ENCODE measurements at places on chromosomes 2 and 18.
A peak's percentile ranks its signal among the peaks of the same experiment; 100 is the strongest.

DNA sequence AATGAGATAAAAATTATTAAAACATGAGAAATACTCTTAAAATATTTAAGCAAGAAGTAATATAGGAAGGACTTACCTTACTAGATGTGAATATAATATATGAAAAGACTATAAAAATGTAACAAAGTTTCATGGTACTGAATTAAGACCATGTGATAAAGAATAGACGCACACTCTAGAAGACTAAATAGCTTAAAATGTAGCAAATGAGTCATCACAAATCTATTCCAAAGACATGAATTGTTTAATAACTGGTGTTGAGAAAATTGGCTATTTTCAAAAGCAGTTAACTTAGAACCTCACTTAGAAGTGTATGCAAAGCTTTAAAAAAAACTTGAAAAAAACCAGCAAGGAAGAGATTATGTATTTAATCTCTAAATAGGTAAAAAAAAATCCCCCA lies 64.1 kb downstream of the POLE4 start:
- DNase-seq, result no peak

DNA sequence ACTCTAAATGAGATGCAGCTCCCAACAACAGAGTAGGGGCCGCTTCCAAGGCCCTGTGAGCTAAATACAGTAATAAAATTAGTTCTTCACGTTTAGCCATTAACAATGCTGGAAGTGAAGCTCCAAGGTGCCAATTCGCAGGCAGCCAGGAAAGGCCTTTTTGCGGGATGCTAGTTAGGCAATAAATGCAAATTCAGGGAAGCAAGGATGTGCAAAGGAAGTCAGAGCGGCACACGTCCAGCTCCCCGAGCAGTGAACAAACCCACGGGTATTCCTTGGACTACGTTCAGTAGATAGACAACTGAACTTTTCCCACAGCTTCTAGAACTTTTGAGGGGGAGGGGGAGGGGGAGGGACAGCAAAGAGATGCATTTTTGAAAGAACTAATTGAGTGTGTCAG lies 6.9 kb downstream of the ZNF516 start:
- no peak for DNase-seq

DNA sequence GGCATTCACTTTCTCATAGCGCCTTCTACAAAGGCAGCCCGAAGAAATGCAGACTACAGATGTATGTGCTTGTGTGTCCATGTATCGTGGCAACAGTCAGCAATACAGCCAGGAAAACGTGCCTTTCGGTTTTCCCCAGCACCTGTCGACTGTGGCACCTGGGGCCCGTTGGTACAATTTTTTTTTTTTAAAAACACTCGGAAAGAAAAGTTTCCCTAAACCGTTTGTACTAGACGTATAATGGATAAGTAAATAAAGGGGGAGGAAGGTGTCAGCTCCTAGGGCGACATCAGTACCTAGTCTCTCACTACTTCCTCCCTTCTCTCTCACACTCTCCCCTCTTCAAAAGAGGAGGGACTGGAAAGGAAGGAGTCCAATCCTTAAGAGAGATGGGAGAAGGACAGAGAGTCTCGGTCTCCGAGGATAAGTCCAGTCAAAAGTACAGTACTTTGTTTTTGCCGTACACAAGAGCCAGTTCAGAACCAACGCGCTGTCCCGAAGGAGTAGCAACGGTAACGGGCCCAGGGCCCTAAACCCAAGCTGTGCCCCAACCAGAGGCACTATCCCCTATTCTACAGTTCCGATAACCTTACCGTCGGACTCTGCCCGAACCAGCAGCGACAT lies 759 bp downstream of the PPP4R3B start:
- DNase-seq, result peak; percentile 42

GRCh38 chr2:19879120-19879519 lies 22.7 kb downstream of the TTC32 start:
- no peak for DNase-seq

DNA sequence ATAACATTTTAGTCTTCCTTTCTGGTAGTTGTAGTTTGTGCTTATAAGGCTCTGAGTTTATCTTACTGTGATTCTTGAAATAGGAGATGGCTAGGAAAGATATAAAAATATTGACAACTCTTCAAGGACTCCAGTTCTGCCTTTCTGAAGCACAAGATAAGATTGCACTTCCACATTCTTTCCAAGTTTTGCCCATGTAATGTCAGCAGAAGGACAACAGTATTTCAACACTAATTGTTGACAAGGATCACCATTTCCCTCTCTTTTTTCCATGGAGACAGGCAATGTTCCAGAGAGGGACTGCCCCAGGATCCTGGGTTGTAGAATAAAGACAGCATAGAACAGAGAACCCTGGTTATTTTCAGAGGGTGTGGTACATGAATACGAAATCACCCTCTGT lies 279.1 kb upstream of the CNTNAP5 start:
- peak; percentile 11 for DNase-seq

- DNase-seq, result no peak
Observed at GRCh38 chr2:208529796-208530195, 123.2 kb downstream of the PTH2R start.

- peak; percentile 34 for DNase-seq
Observed at GRCh38 chr2:160419776-160420505, 73.7 kb downstream of the RBMS1 start.

- no peak for DNase-seq
Observed at GRCh38 chr18:10530852-10531251, 5.0 kb downstream of the NAPG start.

- DNase-seq, result peak; percentile 74
Observed at GRCh38 chr18:26706911-26707351, 158.6 kb downstream of the AQP4 start.

DNA sequence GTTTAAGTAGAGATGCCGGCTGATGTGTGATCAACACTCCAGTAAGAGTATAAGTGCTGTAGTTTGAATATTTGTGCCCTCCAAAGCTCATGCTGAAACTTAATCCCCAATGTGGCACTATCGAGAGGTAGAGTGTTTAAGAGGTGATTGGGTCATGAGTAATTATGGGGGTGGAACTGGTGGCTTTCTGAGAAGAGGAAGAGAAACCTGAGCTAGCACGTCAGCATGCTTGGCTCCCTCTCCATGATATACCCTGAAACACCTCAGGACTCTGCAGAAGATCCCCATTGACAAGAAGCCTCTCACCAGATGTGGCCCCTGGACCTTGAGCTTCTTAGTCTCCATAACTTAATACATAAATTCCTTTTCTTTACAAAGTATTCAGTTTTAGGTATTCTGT lies 584.8 kb downstream of the TSN start:
- no peak for DNase-seq

- DNase-seq, result no peak
Observed at GRCh38 chr18:36017232-36017631, 44.8 kb downstream of the RMP24 start.

- no peak for DNase-seq
Observed at GRCh38 chr2:5374762-5375161, 317.4 kb upstream of the SOX11 start.

DNA sequence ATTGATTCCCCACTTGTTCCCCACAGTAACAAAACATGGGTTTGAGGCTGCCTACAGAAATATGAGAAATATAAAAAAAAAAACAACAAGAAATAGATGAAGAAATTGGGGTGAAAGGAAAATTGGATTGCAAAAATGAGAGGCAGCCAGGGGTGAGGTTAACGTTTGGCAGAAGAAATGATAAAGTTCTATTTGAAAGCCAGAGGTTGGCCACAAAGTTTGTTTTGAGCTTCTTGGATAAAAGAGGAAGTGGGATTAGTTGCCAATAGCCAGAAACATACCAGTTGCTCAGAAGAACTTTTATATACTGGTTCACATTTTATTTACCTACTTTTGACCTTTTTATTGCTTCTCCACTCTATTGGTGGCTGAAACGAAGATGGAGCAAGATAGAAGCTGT lies 67.5 kb downstream of the FASTKD2 start:
- DNase-seq, result peak; percentile 10

- DNase-seq, result no peak
Observed at GRCh38 chr2:175576270-175576669, 394.8 kb upstream of the ATP5MC3 start.

DNA sequence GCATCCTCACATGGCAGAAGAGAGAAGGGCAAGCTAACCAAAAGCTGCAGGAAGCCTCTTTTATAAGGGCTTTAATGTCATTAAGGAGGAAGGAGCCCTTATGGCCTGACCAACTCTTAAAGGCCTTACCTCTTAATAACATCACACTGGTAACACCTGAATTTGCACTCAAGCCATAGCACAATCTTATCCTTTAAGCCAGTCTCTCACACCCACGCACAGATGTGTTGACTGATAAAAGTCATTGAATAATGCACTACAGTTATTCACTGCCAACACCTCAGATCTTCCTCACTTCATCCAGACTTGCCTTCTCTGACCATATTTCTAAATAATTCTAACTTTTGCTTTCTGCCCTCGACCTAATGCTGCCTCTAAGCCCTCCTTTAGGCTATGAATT lies 516.8 kb downstream of the ADCYAP1 start:
- DNase-seq, result no peak

- DNase-seq, result no peak
Observed at GRCh38 chr18:49616618-49617328, 54.9 kb downstream of the LIPG start.

GRCh38 chr2:214410918-214411554 lies at the start of gene VWC2L:
Gene VWC2L, plus strand, starts transcription at chr2:214411054. Its CDS starts 3,140 bp downstream, at chr2:214414194.
- peak; percentile 39 for DNase-seq

DNA sequence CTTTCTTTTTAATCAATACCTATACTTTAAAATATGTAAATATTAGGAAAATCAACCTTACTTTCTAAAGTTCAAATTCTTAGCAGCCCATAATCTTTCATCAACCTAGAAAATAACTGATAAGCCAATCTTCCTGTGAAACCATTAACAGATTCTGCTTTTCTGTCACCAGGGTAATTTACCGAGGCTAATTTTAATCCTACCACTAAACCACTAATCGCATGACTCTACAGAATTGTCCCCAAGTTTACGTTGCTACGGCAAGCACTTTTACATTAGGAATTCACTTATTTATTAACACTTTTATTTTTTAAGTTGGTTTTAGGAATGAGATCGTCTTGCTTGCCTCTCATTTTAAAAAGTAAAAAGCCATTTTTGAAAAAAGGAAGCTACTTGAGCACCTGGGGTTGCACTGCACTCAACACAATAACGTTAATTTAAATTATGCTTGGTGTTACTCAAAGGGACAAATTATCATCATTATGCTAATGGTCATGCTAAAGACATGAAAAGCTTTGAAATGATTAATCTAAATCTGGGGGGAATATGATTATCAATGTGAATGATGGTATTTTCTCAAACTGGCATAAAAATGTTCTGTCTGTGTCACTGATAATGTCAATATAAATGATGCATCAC lies 10.2 kb downstream of the ZNF516 start:
- no peak for DNase-seq

GRCh38 chr18:57576316-57576715 lies 10.2 kb downstream of the FECH start:
- DNase-seq, result no peak

- DNase-seq, result no peak
Observed at GRCh38 chr2:165002638-165003037, 47.3 kb upstream of the SLC38A11 start.

- no peak for DNase-seq
Observed at GRCh38 chr2:21276163-21276562, 152.4 kb downstream of the TDRD15 start.

DNA sequence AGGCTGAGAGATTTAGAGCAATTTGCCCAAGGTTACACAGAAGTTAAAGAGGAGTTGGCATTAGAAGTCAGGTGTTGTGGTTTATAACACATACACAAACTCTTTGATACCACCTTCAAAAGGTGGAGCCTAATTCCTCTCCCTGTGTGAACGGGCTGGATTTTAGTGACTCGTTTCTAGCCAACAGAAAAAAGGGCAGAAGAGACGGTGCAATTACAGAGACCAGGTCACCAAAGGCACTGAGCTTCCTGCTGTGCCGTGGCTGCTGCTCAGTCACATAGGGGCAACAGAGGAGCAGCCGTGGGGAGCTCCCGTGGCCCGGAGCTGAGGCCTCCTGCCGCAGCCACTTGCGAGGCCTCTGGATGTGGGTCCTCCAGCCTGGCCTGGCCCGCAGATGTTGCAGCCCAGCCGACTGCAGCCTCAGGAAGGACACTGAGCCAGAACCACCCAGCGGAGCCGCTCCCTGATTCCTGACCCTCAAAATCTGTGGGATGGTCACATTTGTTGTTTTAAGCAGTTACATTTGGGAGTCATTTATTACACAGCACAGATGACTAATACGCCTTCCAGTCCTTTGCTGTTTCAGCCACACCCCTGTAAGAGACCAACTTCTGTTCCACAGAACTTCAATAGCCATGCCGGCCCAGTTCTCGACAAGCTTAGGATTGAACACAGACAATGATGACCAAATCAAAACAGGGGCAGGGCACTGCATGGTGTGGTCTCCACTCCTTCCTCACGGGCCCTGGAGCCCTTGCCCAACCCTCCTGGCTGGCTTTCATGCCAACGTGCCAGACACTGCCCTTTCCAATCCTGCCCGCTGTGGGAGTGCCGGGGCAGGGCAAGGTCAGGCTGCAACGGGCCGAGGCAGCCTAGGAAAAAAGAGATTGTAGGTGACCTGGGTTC lies 17.1 kb downstream of the EDAR start:
- no peak for DNase-seq

DNA sequence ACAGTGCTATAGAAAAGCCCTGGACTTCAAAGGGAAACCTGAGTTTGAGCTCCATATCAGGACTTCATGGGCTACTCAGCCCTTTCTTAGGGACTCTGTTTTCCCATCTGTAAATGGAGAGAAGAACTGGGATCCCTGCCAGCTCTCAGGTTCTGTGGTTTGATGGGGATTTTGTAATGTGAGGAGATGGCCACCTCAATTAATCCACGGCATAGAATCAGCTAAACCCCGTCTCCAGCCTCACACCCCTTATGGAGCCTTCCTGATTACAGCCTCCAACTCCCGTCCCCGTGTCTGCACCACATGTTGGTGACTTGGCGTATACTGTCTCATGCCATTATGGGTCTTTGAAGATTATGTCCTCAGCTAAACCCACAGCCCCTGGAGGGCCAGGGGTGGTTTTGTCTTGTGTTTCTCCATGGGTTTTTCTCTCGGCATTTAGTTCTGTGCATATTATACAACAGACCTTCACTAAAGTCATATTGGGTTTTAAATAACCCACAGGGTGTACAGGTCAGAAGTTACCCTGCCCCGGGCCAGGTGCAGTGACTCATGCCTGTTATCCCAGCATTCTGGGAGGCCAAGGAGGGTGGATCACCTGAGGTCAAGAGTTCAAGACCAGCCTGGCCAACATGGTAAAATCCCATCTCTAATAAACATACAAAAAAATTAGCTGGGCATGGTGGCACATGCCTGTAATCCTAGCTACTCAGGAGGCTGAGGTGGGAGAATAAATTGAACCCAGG lies 63.8 kb upstream of the PPP1CB start:
- no peak for DNase-seq

- no peak for DNase-seq
Observed at GRCh38 chr18:22933966-22934423, 867 bp downstream of the RBBP8 start.

GRCh38 chr2:146602856-146603255 lies 1242.0 kb upstream of the ACVR2A start:
- no peak for DNase-seq

GRCh38 chr2:72938455-72938854 lies 21.1 kb downstream of the EMX1 start:
- DNase-seq, result no peak

Data from inflammatory macrophage treated with lipopolysaccharide for 4 hours (primary cell).